ENCODE measurements at places on chromosomes 6 and 20.

- no peak for DNase-seq
Measured at GRCh38 chr6:167781066-167781767, 45.5 kb upstream of the AFDN start.

DNA sequence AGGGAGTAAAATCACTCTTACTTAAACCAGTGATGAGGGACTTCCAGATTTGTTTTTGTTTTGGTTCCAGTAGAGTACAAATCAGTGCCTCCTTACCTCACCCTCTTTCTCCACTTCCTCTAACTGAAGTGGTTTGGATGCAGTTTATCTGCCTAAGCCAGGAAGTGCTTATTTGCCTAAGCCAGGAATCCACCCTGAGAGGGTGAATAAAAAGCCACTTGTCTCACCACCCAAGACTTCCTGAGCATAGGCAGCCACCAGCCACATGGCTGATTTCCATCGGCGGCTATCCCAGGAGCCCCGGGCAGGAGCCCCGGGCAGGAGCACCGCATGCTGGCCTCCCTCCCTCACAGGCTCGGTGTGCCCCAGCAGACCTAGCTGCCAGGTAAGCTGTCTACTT lies 12.0 kb downstream of the LRP11 start:
- peak; percentile 12 for DNase-seq

- no peak for DNase-seq
Measured at GRCh38 chr20:13158369-13158768, 62.7 kb upstream of the ISM1 start.

- DNase-seq, result no peak
Measured at GRCh38 chr20:62281161-62281933, 21.4 kb upstream of the ADRM1 start.

GRCh38 chr20:51687108-51687507 lies 81.1 kb downstream of the ATP9A start:
- no peak for DNase-seq

- DNase-seq, result no peak
Measured at GRCh38 chr6:43733471-43734293, 36.3 kb upstream of the VEGFA start.

DNA sequence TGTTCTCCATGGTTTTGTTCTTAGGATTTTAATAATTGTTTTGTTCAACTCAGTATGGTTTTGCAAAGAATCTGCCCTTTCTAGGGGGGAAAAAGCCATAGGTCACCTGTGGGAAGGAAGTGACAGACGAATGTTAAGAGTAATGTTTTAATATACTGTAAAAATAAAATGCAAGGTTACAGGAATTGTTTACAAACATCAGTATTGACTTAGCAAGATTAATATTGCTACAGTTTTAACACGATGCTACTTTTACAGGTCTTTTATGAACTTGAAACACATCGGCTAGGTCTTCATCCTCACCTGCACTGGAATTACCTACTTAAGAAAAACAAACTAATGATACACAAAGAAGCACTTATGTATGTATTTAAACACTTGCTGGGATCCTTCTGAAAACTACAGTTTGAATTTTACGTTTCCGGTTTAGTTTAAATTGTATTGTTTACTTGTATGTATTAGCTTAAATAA lies 1.7 kb upstream of the NKX2-4 start:
- DNase-seq, result no peak

All from CD4-positive, alpha-beta memory T cell (primary cell).